ENCODE measurements at places on chromosomes 13 and 19.

DNA sequence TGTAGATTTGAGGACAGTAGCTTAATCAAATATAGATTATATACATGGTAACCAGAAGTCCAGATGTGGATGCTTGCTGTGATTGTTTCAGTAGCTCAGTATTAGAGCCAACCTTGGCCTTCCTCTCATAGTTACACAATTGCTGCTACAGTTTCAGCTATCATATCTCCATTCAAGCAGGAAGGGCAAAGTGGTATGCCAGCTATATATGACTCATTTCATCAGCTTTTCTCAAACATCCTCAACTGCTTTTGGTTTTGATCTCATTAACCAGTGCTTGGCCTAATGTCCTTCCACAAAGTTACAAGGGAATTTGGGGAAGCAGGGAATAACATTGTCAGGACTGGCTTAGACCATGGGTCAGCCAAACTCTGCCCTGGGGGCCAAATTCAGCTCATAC lies 73.0 kb upstream of the MAB21L1 start:
- peak; percentile 4 for DNase-seq

DNA sequence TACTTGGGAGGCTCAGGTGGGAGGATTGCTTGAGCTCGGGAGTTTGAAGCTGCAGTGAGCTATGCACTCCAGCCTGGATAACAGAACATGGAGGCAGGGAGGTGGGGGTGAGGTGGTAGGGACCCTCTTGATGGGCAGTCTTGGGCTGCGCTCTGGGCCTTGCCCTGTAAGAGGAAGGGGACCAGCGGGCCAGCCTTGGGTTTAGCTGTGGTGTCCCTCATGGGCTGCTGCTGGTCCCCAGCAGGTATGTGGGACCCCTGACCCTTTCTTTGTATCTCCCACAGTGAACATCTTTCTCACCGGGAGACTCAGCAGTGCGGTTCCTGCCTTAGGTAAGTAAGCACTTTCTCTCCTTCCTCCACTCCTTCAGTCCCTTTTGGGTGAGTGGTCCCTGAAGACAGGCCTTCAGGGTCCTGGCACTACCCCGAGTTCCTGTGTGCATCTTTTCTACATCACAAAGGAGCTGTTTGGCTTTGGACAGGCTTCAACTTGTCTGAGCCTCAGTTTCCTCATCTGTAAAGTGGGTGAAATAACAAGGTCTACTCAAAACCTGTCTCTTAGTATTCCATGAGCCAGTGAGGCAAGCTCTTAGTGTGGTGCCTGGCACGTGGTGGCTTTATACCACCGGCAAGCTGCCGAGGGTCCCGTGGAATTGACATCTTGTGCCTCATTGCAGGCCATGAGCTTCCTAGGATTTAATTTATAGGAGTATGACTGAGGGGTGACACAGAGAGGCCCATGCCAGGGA lies 2.5 kb downstream of the LRP3 start:
- DNase-seq = no peak

- peak; percentile 2 for DNase-seq
These were observed 7.0 kb upstream of the LRP3 start for GRCh38 chr19:33187183-33187540.

- no peak for DNase-seq
These were observed 243.6 kb downstream of the DLEU7 start for GRCh38 chr13:50599927-50600326.

GRCh38 chr19:7699417-7700401 lies 2.2 kb downstream of the FCER2 start:
- DNase-seq = no peak

GRCh38 chr13:58889474-58889873 lies 1257.9 kb downstream of the PCDH17 start:
- DNase-seq = no peak

- no peak for DNase-seq
These were observed 22.0 kb upstream of the GPR18 start for GRCh38 chr13:99280166-99280565.

DNA sequence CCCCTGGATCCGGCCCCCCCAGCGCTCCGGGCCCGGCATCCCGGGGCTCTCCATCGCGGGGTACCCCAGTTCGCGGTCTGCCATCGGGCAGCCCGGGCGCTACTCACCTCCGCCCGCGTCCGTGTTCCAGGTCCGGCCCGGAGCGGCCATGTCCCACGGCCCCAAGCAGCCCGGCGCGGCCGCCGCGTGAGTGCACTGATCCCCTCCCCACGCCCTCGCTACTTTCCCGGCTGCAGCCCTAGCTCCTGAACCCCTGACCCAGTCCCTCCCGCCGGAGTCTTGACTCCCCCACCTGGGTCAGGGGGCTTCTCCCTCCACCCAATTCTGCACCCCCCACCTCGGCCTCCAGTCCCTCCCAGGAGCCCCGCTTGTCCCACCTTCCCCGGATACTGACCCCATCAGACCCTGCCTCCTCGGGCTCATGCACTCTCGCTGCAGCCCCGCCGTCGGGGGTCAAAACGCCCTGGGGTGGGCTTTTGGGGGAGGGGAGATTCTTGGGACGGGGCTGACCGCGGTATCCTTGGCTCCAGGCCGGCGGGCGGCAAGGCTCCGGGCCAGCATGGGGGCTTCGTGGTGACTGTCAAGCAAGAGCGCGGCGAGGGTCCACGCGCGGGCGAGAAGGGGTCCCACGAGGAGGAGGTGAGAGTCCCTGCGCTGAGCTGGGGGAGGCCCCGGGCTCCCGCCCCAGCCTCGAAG lies 566 bp downstream of the HMG20B start:
- no peak for DNase-seq

- DNase-seq = no peak
These were observed 5.6 kb downstream of the FFAR3 start for GRCh38 chr19:35363711-35364425.

DNA sequence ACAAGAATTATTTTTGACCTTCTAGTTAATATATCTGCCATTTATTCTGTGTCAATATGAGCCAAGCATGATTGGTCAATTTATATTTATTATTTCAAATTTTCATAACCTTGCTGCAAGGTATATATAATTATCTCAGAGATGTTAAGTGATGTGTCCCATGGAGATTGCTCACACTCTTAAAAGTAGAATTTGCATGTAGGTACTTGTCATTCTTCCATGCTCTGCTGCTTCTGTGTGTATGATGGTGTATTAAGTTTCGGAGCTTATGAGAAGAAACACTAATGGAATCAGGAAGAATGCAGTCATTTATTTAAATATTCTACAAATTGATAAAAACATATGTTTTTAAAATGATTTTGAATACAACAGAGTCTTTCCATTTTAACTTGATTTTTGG lies 586.8 kb upstream of the MIR17HG start:
- DNase-seq = no peak

DNA sequence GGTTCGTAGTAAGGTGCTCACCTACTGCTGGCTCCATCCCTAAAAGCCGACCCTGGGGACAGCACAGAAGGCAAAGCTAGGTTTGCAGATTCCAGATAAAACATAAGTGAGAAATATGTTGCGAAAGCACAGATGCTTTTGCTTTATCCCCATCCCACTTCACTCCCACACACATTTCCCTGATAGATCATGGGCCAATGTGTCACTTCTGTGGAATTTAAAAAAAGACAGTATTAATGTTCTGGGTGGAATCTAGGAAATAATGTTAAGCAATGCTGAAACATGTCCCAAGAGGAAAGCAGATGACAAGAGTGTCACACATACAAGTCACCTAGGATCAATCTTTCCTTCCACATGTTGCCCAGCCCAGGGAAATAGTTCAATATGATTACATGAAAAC lies 661.0 kb upstream of the MIR17HG start:
- DNase-seq = no peak

DNA sequence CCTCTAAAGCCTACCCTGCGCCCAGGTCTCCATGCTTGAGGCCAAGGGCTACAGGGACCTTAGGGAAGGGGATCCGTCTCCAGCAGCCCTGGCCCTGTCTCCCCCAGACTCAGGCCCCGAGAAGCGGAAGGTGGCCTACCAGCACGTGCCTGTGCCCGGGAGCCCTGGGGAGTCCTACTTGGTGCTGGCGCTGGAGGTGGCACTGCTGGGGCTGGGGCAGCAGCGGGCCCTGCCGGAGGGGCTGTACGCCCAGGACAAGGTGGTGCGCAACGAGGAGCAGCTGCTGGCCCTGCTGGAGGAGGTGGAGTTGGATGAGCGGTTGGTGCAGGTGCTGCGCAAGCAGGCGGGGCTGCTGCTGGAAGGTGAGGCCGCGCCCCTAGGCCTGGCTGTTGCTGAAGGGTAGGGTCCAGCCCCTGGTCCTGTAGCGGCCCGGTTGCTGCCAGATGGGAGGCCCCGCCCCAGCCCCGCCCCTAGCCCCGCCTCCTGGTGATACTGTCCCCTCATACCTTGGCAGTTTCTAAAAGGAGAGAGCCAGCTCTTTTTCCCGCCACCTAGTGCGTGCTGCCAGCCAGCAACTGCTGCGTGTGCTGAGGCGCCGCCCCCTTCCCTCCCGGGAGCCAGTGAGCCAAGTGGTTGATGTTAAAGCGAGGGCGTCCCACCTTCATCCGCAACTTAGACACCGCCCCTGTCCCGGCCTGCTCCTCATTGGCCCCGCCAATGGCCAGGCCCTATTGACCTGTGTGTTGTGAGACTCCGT lies 22.6 kb downstream of the ZSWIM4 start:
- no peak for DNase-seq

GRCh38 chr13:52862358-52863206 lies 14.1 kb upstream of the PCDH8 start:
- DNase-seq = no peak

DNA sequence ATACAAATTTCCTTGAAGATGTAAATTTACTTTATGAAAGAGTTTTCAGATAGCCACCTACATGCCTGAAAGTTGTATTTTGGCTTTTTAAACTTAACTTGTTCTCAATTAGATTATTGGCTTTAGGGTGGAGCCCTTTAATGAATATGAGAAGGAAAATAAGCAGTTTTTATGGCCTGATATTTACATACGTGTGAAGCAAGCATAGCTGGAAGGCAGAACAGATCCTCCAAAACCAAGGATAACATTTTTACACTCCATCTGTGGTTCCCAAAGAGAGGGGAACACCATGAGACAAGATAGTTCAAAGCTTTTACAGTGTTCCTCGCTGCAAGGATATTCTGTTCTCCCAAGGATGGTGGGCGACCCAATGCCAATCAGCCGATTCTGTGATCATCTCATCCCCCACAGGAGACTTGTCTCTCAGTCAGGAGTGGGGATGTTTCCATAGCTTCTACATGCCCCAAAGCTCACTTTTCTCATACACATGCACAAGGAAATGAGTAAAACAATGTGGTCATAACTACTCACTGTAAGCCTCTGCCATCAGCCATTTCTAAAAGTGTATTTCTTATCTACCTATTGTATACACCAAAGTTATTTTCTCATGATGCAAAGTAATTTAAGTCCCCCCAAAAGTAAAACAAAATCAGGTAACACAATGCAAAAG lies 24.6 kb upstream of the KBTBD6 start:
- no peak for DNase-seq

DNA sequence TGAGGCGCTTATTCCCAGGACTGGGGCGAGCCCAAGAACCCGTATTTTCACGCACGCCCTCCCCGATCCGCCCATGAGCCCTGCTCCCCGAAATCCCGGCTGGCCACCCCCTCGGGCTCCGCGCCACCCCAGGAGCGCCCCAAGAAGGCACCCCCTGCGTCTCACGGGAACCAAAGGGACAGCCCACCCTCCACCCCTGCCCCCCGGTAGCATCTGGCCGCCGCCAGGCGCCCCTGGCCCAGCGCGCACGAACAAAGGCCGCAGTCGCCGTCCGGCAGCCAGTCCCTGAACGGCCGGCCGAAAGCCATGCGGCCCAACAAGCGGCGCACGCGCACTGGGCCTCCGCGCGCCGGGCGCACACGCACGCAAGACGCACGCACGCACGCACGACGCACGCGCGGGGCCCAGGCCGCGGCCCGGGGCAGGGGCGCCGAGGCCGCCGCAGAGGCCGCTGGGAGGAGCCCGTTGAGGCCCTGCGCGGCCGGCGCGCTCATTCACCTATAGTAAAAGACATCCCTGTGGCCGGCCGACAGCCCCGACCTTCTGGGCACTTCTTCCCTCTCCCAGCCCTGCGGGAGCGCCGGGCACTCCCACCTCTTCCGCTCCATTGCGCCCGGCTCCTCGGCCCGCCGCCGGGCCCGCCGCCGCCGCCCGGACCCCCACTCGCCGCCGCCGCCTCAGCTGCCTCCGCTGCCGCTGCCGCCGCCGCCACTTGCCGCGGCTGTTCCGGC lies 476 bp downstream of the MBD3 start:
- peak; percentile 97 for DNase-seq

- DNase-seq = no peak
These were observed 41.4 kb downstream of the SUCLA2 start for GRCh38 chr13:47959468-47960247.

DNA sequence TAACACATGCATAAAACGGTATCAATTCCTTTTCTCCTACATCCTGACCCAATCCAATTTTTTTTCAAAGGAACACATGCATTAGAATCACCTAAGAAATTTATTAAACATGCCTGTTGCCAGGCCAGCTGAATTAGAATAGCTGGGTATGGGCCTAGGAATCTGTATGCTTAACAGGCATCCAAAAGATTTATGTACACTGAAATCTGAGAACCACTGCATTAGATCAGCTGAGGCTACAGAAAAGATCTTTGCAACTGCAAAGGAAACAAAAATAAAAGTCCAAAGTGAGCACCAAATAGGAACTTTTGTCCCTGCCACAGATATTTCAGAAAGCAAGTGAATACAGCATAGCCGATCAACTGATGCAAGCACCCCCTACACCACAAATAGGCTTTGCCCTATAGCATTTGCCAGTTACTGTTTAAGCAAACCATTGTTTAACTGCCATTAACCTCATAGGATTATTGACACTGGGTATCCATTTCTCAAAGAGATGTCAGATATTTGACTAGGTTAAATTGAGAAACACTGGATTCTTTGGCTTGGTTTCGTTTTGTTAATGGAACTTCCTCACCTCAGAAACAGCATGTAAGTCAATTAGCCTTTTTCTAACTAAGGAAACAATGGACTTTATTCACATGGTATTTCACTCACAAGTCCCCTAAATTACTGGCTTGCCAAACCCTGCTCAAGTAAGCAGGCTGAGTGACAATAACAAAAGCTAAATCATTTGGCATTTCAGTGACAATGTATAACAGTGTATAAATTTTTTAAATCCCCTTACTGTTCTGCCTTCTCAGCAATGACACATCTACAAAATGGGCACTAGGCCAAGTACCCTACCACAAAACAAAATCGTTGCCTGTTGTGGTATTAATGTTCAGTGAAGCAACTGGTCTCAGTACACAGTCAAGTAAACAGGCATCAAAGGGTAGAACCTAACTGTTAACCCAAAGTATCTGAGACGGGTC lies 67.8 kb downstream of the SUCLA2 start:
- DNase-seq = no peak

DNA sequence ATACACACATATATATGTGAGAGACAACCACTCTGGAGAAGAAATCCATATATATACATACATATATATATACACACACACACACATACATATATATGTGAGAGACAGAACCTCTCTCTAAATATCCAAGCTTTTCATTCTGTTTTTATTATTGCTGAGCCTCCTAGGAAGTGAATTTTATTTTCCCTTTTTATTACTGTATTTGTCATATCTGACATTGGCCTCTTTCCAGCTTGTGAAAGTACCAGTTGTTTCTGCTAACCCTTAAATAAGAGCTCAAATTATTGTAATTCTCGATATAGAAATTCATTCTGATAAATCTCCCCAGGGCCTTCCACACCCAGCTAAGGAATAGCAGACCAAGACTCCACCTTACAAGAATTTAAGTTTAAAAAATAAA lies 81.0 kb downstream of the NUFIP1 start:
- DNase-seq = no peak
